ENCODE measurements at places on chromosomes 3 and 15.

DNA sequence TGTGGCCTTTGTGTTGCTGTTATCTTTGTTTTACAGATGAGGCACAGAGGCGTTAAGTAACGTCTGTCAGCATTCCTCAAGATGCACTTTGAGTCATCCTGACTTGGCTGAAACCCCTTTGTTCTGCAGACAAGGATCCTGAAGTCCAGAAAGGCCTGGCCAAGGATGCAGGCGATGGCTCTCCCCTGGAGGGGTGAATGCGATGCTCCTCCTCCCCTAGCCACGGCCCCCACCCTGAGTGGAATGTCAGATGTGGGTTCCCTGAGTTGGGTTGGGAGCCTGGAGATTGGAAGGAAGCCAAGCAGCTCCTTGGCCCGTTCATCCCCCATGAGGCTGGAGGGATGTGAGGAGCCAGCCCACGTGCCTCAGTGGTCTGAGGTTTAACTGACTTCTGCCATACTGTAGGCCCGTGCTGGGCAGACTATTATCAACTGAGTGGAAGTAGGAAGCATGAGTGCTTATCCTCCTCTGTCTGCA is 43.3 kb downstream of the POMGNT2 start:
- no peak for DNase-seq

DNA sequence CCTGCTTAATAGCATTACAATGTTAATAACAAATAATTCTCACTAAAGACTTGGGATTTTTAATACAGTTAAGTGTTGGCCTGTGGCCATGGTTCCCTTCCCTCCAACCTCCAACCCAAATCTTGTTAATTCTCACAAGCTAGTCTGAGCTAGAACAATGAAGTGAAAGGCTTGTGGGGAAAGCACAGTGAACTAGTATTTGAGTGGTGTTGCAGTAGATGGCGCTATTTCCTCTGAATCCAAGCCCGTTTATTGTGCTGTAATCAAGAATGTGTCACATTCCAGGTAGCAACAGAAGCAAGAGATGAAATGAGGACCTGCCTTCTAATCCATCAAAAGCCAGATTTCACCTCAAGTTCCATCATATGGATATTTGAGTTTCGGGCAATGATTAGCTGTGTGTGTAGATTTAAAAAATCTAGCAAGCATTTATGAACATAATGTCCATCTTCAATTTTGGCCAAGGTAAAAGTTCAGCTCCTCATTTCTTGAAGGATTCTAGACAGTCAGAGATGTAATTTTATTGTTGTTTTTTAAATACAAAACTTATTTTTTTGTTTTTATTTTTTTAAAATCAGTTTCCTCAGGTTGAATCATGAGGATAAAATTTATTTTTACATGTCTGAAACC is 160.7 kb downstream of the SQOR start:
- DNase-seq, result no peak

DNA sequence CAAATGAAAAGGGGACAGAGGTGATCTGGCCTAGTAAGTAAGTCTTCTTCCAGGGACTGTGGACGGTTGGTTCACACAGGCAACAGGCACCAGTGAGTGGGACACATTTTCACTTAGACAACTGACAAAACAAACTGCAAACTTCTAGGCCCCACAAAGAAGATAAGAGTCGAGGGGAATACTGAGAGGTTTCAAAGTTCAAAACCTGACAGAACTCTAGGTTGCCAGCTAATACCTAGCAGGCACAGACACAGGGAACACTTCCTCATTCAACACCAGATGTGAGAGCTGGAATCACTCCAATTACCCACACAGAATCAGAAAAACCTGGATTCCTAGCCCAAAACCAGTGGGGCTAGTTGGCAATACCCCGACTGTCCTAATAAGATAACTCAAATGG is 621.7 kb downstream of the ZPLD1 start:
- DNase-seq, result no peak

DNA sequence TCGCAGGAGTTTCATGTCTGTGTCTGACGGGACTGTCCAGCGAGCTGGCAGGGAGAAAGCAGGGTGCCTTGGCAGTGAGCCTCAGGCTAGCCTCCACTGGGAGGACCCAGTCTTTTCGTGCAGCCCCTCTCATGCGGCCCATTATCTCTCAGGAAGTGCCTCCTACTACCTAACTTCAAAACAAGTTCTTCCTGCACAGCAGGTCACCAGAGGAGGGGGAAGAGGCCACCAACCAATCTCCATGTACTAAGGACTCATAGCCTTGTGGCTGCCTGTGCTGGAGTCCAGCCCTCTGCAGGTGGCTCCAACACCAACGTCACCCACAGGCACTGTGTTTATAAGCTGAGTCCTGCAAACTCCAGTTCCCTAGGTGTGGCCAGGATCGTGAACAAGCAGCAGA is 4.8 kb downstream of the VIPR1 start:
- no peak for DNase-seq

- no peak for DNase-seq
These were observed 33.9 kb downstream of the OXNAD1 start for GRCh38 chr3:16298891-16299290.

- no peak for DNase-seq
These were observed 34.4 kb downstream of the CA12 start for GRCh38 chr15:63347074-63347857.

DNA sequence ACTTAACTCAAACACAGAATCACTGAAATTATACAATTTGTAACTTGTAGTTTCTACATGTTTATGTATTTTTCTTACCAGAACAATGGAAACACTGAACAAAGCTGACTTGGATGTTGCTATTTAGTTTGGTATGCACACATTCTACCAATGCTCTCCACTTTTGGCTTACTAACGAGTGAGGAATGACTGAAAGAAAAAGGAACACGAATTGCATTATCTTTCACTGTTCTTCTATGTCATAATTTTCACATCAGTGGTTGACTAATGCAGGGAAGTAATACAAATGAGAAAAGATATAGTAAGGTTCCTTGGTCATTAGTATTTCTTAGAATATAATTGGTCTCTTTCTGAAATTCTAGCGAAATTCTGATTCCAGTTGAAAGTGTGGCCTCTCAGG is 9.8 kb upstream of the CNTN3 start:
- DNase-seq, result no peak

- DNase-seq, result no peak
These were observed 115.9 kb upstream of the ST8SIA2 start for GRCh38 chr15:92277776-92278175.

GRCh38 chr3:3600665-3601340 is 198.4 kb upstream of the LRRN1 start:
- no peak for DNase-seq

GRCh38 chr3:116260491-116260890 is 184.8 kb downstream of the LSAMP start:
- DNase-seq, result no peak

DNA sequence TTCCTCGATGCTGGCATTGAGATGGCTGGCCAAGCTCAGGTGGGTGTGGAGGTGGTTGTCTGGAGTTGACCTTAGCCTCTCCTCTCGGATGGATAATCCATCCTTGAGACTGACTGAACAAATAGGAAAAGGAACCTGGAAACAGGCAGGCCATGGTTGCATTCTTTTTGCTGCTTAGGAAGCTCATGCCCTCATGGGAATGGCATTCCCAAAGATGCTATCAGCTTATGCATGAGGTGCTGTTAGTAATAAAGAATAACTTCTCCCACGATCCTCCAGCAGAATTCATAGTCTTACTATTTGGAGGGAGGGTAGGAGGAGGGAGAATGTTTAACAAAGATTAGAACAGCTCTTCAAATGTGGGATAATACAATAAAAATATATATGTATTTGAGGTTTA is 303.0 kb upstream of the TPM1 start:
- DNase-seq, result no peak

DNA sequence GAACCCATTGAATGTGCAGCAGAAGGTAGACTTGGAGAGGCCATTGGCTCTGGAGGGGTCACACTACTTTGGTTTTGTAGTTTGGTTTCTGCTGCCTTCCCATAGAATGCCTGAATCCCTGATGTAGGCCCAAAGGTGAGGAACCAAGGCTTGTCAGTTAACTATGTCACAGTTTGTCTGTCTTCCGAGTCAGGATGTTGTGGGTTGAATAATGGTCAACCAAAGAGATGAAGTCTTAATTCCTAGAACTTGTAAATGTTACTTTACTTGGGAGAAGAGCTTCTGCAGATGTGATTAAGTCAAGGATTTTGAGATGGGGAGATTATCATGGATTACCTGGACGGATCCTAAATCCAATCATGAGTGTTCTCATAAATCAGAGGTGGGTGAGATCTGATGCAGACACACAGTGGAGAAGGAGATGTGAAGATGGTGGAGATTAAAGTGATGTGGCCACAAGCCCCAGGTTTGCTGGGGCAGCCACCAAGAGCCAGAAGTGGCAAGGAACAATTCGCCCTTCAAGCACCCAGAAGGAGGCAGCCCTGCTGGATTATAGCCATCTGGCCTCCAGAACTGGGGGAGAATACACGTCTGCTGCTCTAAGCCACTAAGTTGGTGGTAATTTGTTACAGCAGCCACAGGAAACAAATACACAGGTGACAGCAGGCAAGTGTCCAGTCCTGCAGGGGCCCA is 2.3 kb upstream of the CCR8 start:
- no peak for DNase-seq

GRCh38 chr15:62482785-62483429 is 317.8 kb upstream of the C2CD4B start:
- no peak for DNase-seq

All from stimulated activated CD4-positive, alpha-beta T cell treated with anti-CD3 and anti-CD28 coated beads, Interleukin-1b, Interleukin-23, amount 100 ng/mL, for 1 hour (primary cell).